NCI-H2081 treated with DMSO at 0.1 percent for 48 hours (cell line): ENCODE measurements at places on chromosomes 5 and 9.

GRCh38 chr9:20316372-20316771 lies 305.9 kb downstream of the MLLT3 start:
- DNase-seq: no peak

GRCh38 chr5:84290161-84290560 lies 94.5 kb downstream of the EDIL3 start:
- no peak for DNase-seq

DNA sequence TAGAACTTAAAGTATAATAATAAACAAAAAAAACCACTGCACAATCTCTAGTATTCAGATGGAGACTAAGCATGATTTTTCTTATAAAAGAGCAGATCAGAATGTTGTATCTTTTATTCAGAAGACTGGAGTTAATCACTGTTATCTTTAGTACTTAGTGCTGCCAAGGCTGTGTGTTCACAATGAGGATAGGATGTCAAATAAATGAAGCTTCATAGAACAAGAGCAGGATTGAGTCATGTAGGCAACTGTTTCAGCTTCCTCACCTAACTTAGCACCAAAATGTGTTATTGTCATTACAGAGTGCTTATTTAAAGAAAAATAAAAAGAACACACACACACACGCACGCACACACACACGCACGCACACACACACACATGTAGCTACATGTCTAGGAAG lies 58.1 kb upstream of the CDKN2B start:
- no peak for DNase-seq

DNA sequence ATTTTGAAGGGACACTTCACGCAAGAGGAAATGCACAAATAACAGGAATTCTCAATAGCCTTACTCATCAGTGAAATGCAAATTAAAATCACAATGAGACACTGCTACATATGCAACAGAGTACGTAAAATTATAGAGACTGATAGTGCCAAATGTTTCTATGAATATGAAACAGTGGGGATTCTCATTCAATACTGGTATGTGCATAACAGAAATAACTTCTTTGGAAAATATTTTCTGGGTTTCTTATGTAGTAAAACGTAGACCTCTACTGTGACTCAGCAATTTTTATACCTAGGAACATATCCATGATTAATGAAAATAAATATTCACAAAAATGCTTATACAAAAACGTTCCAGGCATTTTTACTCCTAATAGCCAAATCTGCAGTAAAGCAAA lies 1625.2 kb downstream of the MAT2B start:
- DNase-seq: no peak

DNA sequence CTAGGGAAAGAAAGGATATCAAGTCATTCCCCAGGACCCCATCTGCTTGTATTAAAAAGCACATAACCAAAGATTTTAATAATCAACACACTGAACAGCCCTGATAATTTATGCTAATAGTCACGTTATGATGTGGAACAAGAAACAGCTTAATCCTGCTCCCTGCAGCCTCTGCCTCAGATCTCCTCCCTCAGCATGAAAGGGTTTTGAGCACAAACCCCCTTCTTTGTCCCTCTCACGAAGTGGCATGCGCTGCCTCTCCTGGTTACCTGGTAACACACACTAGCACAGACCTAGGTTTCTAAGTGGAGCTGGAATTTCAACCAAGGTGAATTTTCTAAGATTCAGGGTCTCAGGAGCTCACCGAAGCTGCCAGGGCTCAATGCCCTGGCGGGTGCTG lies 5.1 kb downstream of the IGFBPL1 start:
- no peak for DNase-seq

GRCh38 chr5:150587856-150588595 lies 52.4 kb upstream of the SYNPO start:
- no peak for DNase-seq

GRCh38 chr9:76905791-76906646 lies at the start of gene PRUNE2:
Gene PRUNE2 (minus strand): TSS chr9:76906114. CDS start chr9:76905963, 151 bp downstream.
- peak; percentile 5 for DNase-seq

GRCh38 chr5:27773636-27774035 lies 735.2 kb upstream of the CDH9 start:
- no peak for DNase-seq

GRCh38 chr9:130885484-130886375 lies 10.9 kb downstream of the QRFP start:
- DNase-seq: no peak

GRCh38 chr9:35516479-35516878 lies 26.6 kb downstream of the RUSC2 start:
- no peak for DNase-seq

- no peak for DNase-seq
Observed at GRCh38 chr9:69175486-69175885, 1.4 kb downstream of the TJP2 start.

DNA sequence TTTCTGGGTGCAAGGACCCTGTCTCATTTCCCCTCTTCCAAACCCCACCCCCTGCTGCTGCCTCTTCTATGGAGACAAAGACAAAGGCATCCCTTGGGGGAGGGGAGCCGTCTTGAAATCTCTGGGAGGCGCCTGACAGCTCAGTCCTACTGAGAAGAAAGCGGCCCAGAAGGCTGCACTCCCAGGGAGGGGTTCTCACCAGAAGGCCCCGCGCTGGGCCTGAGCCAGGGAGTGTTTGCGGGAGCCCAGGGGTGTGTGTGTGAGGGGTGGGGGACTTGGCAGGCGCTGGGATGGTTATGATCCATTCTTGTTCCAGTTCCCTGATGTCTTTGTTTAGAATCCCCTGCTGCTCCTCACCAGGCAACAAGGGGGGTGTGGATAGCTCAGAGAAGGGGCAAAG lies 45.7 kb upstream of the ALDH1B1 start:
- no peak for DNase-seq
